ENCODE measurements at places on chromosomes 16 and 17.

- DNase-seq, result no peak
Measured at GRCh38 chr16:64410306-64410705, 711.6 kb downstream of the CDH11 start.

- no peak for DNase-seq
Measured at GRCh38 chr17:9241371-9241712, 220.0 kb downstream of the NTN1 start.

DNA sequence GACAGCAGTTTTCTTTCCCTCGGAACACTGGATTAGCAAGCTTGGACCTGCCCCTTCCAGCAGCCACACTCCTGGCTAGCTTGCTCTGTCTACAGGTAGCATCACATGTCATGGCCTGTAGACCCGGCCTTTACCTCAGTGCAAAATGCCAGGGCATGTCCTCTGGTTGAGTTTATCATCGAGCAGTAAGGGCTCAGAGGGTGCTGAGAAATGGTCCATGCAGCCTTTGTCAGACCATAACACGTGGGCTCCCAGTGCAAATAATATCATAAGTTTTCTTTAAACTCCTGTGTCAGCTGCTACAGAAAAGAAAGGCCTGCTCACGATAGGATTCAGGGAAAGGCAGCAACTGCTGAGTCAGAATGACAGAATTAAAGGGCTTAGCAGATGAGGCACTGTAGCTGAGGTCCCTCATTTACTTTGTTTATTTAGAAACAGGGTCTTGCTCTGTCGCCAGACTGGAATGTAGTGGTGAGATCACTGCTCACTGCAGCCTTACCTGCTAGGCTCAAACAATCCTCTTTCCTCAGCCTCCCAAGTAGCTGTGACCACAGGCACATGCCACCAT lies 8.0 kb upstream of the GNA13 start:
- no peak for DNase-seq

- no peak for DNase-seq
Measured at GRCh38 chr16:29114574-29114973, 129.7 kb downstream of the LAT start.

- DNase-seq, result no peak
Measured at GRCh38 chr17:81025741-81026129, 9.2 kb upstream of the BAIAP2 start.

DNA sequence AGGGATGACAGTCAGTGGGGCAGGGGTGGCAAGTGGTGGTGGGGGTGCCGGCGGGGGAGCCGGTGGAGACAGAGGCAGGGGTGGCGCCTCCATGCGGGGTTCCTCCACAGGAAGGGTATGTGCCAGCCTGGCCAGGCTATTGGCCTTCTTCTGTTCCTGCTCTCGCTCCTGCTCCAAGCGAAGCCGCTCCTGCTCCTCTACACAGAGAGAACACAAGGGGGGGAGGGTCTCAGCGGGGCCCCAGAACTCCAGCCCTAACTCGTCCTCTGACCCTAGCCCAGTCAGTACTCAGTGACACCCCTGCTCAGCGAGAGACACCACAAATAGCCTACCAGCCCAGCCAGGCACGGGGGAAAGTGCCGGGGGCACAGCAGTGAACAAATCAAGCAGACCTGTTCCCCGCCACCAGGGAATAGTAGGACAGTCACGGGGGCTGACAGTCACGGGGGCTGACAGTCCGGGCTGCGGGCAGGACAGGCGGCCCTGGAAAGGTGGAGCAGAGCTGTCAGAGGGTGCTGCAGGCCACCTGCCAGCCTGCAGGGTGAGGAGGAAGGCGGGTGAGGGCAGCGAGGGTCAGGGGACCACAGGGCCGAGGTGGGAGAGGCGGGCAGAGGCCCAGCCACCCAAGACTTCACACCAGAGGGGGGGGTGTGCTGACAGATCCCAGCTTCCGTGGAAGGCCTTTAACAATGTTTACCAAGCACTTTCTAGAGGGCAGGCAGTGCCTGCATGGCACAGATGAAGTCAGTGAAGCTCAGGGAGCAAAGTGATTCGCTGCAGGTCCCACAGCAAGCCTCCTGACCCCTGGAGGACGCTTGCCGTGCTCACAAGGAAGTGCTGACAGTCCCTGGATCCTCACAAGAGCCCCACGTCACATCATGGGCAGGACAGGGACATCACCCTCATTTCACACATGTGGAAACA lies 5.3 kb downstream of the MNT start:
- no peak for DNase-seq

DNA sequence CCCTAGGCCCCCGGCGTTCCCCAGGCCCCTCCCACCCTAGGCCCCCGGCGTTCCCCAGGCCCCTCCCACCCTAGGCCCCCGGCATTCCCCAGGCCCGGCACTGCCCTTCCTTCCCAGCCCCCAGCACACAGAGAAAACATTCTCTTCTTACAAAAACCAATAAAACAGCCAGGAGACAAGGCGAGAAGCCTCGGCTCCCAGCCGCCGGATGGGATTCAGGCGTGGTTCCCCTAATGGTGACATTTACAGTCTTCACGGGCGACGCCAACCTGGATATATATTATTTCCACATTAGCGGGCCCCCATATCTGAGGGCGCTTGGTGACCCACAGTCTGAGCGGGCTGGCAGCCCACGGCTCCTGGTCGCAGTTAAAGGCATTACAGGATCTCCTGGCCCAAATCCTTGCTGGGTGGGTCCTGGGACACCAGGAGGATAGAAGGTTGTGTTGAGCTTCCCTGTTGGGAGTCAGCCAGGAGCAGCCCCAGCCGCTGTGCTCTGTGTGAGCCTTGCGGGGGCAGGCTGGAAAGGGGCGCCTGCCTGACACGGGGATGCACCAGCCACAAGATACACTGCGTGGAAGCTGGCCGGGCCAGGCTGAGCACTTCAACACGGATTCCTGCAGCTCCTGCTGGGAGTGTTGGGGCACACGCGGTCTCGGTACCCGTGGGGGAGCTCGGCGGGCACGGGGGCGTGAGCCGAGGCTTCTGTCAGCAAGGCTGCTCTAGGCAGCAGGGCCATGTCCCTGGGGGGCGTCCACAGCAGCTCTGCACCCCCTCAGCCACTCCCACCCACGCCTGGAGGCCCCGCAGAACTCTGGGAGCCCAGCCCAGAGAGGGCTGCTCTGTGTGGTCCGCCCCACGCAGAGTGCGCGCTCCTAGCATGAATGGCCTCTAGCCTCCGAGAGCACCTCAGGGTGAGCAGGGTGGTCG lies 83.7 kb downstream of the LMF1 start:
- no peak for DNase-seq

GRCh38 chr17:33964344-33964979 lies 290.6 kb upstream of the CCL2 start:
- DNase-seq, result no peak

- DNase-seq, result no peak
Measured at GRCh38 chr17:53492532-53492931, 330.2 kb upstream of the KIF2B start.

DNA sequence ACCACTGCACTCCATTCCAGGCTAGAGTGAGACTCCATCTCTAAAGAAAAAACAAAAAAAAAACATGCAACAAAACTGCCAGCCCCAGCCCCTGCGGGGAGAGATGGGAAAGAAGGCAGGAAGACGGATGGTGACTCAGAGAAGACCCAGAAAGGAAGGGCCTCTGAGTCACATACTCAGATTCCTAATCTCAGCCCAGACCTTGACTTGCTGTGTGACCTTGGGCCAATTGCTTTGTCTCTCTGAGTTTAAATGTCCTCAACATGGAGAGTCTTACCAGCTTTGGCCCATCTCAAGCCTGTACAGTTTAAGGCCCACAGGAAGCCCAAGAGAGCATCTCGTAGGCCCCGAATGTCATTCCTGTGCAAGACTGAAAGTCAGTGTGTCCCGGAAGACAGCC lies 86.5 kb upstream of the LHX1 start:
- DNase-seq, result no peak

DNA sequence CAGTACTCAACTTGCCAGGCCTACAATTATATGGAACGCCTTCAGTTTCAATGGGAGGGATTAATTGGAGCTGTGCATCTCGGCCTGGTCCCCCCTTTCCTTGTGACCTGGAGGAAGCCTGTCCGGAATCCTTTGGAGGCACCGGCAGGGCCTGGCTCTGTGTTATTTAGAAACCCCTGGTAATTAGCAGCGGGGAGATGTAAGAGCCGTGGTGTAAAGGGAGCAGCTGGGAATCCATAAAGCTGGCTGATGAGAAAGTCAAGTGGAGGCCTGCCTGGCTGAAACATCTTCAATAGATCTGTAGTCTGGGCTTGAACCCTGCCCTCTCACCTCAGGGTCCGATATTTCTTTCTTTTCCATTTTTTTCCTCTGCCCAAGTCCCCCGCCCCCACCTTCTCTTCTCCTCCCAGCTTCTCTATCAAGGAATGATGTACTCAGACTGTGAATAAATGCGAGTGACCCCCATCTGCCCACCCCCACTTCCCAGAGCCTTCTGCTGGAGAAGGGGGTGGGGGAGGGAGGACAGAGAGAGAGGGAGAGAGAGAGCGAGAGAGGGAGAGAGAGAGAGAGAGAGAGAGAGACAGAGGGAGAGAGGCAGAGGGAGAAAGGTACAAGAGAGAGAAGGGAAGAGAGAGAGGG lies 495.5 kb upstream of the ZFHX3 start:
- DNase-seq, result no peak

DNA sequence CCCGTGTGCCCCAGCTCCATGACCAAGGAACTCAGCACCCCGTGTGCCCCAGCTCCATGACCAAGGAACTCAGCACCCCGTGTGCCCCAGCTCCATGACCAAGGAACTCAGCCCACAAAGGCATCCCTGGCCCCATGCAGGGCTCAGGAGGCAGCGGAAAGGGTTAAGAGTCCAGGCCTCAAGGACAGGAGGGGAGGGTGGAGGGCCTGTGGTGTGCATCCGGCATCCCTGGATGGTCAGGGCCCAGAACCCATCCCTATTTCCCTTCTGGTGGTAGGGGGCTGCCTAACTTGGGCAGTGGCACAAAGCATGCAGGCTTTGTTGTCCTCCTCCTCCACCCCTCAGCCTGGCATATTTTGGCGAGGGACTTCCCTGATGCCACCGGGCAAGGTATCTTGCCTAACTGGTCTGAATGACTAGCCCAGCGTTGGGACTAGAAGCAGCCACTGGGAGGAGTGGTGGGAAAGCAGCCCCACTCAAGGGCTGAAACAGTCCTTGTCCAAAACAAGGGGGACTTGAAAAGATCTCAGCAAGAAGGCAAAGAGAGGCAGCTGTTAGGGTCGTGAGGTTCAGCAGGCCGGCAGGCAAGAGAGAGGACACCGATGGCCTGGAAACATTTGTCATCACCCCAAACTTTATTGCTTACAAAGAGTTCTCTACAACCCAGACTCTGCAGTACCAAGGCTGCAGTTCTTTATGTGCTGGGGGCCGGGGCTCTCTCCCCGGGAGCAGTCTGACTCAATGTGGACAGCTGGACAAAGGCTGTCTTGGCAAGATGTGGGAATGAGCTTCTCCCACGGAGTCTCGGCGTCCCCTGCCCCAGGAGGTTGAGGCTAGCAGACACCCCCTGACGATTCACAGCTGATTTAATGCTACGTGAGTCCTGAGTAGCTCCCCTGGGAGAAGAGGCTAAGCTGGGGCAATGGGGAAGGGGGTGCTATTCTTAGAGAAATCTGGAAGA lies 902 bp upstream of the SPATA32 start:
- DNase-seq, result no peak

DNA sequence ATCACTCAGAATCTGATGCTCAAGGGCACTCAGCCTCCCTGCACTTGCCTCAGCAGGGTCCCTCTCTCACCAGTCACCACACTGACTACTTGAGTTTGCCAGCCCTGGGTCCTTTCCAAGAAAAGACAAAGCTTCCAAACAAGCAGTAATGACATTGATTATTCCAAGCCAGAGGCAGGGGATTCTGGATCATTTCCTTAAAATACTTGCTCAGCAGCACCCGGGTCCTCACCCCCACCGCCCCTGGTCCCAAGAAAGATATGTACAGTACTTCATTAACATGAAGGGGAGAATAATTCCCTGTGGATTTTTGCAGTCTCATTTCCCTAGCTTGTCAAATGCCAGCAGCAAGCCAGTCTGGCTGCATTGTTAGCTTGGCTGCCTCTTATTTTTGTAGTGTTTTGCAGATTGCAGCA lies 83.2 kb upstream of the GNAO1 start:
- DNase-seq, result no peak

DNA sequence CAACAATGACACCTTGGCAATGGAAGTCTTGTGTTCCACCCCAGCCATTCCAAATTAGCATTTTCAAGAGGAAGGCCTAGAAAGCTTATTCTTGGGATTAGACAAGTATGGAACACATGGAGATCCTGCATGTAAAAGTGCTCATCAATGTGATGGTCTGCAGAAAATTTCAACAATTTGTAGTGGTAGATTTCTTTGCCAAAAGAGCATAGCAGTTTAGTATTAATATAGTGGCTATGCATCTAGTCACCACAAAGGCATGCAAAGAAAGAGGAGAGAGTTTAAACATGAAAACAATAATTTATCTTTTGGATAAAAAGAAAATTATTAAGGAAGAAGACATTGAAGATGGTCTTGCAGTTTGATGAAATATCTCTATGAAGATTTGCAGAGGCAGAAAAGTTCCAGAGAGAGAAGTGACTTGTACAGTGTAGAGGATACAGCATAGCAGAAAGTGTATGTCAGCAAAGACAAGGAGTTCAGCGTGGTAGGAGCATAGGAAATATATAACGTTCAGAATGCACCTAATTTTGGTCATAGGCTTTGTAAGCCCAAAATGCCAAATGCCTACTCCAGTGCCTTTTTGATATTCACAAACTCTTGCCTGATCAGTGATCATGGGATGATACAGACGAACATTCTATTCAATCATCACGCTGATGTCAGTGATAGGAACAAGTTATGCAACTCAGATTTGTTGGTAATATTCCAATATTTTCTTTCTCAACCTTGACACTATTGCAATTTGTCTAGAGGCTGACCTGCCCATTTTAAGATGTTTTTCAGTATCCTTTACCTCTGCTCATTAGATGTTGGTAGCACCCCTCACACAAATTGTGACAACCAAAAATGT lies 727.9 kb upstream of the SOX9 start:
- no peak for DNase-seq

- DNase-seq, result peak; percentile 91
Measured at GRCh38 chr16:27179500-27180072, 23.7 kb upstream of the KDM8 start.

DNA sequence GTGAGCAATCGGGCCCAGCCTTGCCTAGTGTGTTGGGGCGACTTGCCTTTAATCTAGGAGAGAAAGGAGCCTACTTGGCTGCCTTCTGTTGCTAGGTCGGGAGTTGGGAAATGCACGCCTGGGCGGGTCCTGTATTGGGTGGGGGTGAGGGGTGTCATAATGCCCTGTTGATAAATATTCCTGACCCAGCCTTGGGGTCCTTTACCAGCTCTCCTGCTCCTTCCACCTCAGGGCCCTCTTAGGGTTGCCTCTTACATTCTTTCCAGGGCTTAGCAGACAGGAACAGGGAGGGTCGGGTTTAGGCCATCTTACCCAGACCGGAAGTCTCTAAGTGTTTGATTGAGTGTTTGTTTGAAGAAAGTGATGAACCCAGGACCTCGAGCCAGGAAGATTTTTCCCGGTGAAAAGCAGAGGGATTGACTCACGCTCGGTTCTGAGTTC lies 112.9 kb downstream of the SEC14L1 start:
- no peak for DNase-seq

GRCh38 chr17:5644065-5644464 lies 59.8 kb upstream of the NLRP1 start:
- DNase-seq, result no peak

All from CD8-positive, alpha-beta T cell (primary cell).